Karpas-422 (cell line): ENCODE measurements at places on chromosomes 13 and 19. TPM values are rescaled to one million over a fixed set of nuclear protein-coding genes. Genes with fewer than 3 reads are reported as not detected.

PRKCG gene
- not detected in 2 replicates for total RNA-seq

PROZ gene
- not detected in 2 replicates for total RNA-seq

MEIS3 gene
- total RNA-seq = 3.3 and 11.2 TPM in 2 replicates

TMEM145 gene
- total RNA-seq = 18.7 and 30.5 TPM in 2 replicates

RGL3 gene
- 2.5 TPM in 1 of 2 replicates, not detected in the other for total RNA-seq

FAM83E gene
- 1.0 and 1.2 TPM in 2 replicates for total RNA-seq

FAAP24 gene
- 4.4 and 10.5 TPM in 2 replicates for total RNA-seq

CDX2 gene
- total RNA-seq = not detected in 2 replicates
